ENCODE measurements at places on chromosomes 4 and X. TPM values are rescaled to one million over a fixed set of nuclear protein-coding genes. Genes with fewer than 3 reads are reported as not detected.

DNA sequence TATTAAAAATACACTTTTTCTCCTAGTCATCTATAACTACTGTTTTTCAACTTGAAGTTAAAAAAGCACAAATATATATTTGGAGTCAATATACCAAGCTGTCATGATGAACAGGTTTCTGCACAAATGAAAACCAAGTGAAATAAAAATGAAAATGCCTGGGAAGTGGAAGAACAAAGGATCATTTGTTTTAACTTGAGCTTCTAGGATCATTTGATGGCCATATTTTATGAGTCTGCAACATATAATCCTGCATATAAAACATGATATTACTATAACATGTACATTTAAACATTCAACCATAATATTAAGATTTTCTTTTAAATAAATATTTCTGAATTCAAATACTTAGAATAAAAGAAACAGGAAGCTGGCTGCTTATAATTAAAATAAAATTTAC is 8.5 kb upstream of the ARHGEF38 start:
- H3K27ac ChIP-seq, result no peak overlapping the region
- H3K4me3 ChIP-seq, result no peak overlapping the region
- H3K4me1 ChIP-seq, result peaks cover 11% of the 10 kb centered on the region
- no peak for DNase-seq

DNA sequence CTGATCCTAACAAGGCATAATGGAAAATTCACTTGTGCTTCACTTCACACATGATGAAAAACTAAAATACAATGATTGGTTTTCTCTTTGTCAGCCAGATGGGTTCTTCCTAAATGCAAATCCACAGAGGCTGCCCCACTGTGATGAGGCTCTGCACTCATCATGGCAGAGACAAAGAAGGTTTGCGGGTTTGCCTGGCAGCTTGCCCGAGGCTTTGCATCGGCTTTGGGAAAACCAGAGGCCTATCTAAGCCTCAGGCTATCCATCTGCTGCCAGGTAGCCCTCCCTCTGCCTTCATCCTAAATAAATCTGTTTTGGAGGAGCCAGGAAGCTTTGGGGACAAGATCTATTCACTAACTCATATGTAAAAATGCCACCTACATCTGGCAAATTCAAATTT is 244.2 kb downstream of the PACRGL start:
- H3K4me1 ChIP-seq, result no peaks in the 10 kb centered on the region
- no peaks in the 10 kb centered on the region for H3K36me3 ChIP-seq
- no peak overlapping the region for H3K4me3 ChIP-seq
- no peaks in the 10 kb centered on the region for H3K27me3 ChIP-seq

GRCh38 chrX:103626855-103627254 is 1.9 kb upstream of the TCEAL1 start:
- no peak overlapping the region for H3K27ac ChIP-seq
- DNase-seq, result no peak
- H3K27me3 ChIP-seq, result no peaks in the 10 kb centered on the region
- H3K4me3 ChIP-seq, result no peak overlapping the region
- peaks cover 15% of the 10 kb centered on the region for H3K4me1 ChIP-seq
- H3K36me3 ChIP-seq, result no peaks in the 10 kb centered on the region

GRCh38 chrX:40148385-40149285 is 50.9 kb upstream of the BCOR start:
- no peak overlapping the region for H3K4me3 ChIP-seq
- no peaks in the 10 kb centered on the region for H3K36me3 ChIP-seq
- peaks cover 17% of the 10 kb centered on the region for H3K4me1 ChIP-seq
- no peak for DNase-seq
- H3K27me3 ChIP-seq, result no peaks in the 10 kb centered on the region

GRCh38 chrX:15269618-15270521 is at the start of gene ASB9:
ASB9 (minus strand) TSS chrX:15270083; CDS start chrX:15269874, 209 bp downstream.
- no peak within 1 kb of the TSS for H3K4me3 ChIP-seq
- peak within 1 kb of the TSS; percentile 54 for H3K27ac ChIP-seq
- H3K36me3 ChIP-seq, result no peaks in the 10 kb centered on the region
- no peak for DNase-seq

DNA sequence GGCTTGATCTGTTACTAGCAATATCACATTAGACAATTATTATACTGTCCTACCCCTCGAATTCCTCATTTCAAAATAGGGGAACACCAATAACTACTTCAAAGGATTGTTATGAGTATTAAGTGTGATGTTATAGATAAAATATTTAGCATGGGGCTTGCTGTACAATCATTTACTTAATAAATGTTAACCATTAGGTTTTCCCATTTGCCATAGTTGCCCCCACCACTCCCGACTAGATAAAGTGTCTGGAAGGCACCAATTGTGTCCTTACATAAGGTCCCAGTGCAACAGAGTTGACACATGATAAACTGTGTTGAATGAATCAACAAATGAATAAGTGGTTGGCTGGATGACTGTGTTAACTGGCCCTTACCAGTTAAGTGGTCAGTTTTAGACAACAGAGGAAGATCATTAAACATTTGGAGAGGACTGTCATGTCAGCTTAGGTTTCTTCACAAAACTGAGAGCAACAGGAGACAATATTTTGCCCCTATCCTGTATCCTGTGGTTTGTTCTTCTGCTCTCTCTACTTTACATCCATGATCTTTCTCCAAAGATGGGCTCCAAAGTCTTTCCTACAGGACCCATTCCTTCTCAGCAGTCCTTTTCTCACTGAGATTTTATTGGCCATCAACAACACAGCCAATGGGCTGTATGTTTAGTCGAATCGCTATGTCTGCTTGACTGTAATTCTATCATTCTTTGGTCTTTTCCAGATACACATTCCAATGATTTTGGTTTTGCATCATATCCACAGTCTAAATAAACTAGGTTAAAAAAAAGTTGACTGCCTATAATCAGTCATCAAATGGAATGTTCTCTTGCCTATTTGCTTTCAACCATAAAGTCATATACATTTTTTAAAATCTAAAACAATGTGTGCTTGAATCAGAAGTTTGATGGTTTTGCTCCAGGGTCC is 74.4 kb downstream of the RNF150 start:
- no peaks in the 10 kb centered on the region for H3K4me1 ChIP-seq
- no peak for DNase-seq
- H3K36me3 ChIP-seq, result no peaks in the 10 kb centered on the region
- no peak overlapping the region for H3K4me3 ChIP-seq
- peaks cover 6% of the 10 kb centered on the region for H3K27me3 ChIP-seq
- no peak overlapping the region for H3K27ac ChIP-seq

The AMOT gene
- 0.79 TPM for total RNA-seq

- no peak overlapping the region for H3K27ac ChIP-seq
- no peaks in the 10 kb centered on the region for H3K4me1 ChIP-seq
Measured at GRCh38 chr4:38696697-38697096, 32.7 kb downstream of the KLF3 start.

The EFHC2 gene
- 2.3 TPM for total RNA-seq

- no peak overlapping the region for H3K27ac ChIP-seq
- H3K36me3 ChIP-seq, result no peaks in the 10 kb centered on the region
Measured at GRCh38 chrX:141341341-141341740, 99.0 kb upstream of the SPANXC start.

GRCh38 chrX:103730147-103730795 is 19.6 kb downstream of the TMEM31 start:
- peaks cover 4% of the 10 kb centered on the region for H3K4me1 ChIP-seq
- H3K4me3 ChIP-seq, result no peak overlapping the region
- peaks cover 9% of the 10 kb centered on the region for H3K27me3 ChIP-seq
- no peak overlapping the region for H3K27ac ChIP-seq
- DNase-seq, result no peak

GRCh38 chr4:109733728-109734127 is 3.9 kb upstream of the PLA2G12A start:
- peaks cover 12% of the 10 kb centered on the region for H3K4me1 ChIP-seq
- H3K36me3 ChIP-seq, result no peaks in the 10 kb centered on the region
- peaks cover 4% of the 10 kb centered on the region for H3K27me3 ChIP-seq
- H3K27ac ChIP-seq, result no peak overlapping the region
- DNase-seq, result no peak

DNA sequence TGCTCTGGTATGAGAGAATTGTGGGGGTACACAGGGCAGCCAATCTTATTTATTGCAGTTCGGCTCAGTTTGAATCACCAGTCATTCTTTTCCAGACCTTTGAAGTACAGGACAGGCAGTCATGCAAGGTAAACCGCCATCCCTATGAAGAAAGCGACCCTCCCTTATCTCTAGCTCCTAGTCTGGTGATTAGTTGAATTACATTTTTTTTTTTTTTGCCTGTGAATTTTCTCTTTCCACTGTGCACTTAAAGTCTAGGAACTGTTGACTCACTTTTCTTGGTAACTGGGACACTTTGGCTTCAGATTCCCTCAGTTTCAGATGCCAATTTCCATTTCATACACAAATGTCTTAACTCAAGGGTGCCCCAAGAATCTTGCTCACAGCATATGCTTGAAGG is 82.4 kb upstream of the FAM9C start:
- peaks cover 11% of the 10 kb centered on the region for H3K36me3 ChIP-seq
- peaks cover 77% of the 10 kb centered on the region for H3K4me1 ChIP-seq
- DNase-seq, result no peak
- no peak overlapping the region for H3K4me3 ChIP-seq
- no peaks in the 10 kb centered on the region for H3K27me3 ChIP-seq

DNA sequence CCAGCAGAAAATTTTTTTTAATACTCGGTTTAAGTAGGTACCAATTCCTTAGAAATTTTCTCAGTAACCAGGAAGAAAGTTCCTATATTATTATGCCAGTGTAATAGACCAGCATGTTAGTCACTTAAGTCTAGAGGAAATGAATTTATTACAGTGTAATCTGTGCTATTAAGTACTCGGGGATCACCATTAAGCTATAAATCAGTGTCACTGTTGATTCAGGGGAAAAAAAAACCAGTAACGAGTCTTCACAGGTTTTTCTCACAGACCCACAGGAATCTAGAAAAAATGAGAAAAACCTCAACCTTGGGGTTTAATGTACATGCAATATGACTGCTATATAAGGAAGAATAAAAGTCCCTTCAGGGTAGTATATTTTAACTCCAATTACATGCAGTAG is 138.3 kb upstream of the IL1RAPL2 start:
- no peak for DNase-seq
- H3K4me3 ChIP-seq, result no peak overlapping the region
- H3K27ac ChIP-seq, result no peak overlapping the region
- H3K4me1 ChIP-seq, result no peaks in the 10 kb centered on the region

- no peak overlapping the region for H3K27ac ChIP-seq
- no peak overlapping the region for H3K4me3 ChIP-seq
- H3K4me1 ChIP-seq, result peaks cover 17% of the 10 kb centered on the region
- no peak for DNase-seq
Measured at GRCh38 chr4:140044337-140044902, 109.6 kb downstream of the MAML3 start.

DNA sequence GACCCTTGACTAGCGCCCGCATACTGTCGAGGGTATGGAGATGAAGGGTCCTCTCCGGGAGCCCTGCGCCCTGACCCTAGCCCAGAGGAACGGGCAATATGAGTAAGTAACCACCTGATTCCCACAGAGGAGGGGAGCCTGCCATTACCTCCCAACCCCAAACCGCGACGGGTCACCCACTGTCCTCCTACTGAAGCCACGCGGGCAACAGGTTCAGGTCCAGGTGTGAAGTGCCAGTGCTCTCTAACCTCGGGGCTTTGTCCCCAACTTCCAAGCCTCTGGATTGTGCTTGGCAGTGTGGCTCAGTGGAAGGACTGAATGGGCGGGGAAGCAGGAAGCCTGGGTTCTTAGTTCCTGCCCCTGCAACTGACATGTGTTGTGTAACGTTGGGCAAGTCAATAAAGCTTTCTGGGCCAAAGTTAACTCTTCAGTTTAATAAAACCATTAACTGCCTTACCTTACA is 694 bp downstream of the OCRL start:
- peaks cover 6% of the 10 kb centered on the region for H3K4me1 ChIP-seq
- no peak for DNase-seq
- H3K4me3 ChIP-seq, result peak overlapping the region; percentile 60
- H3K36me3 ChIP-seq, result no peaks in the 10 kb centered on the region
- peaks cover 3% of the 10 kb centered on the region for H3K27me3 ChIP-seq

GRCh38 chr4:94714365-94715160 is 43.2 kb upstream of the BMPR1B start:
- H3K27ac ChIP-seq, result no peak overlapping the region
- no peaks in the 10 kb centered on the region for H3K4me1 ChIP-seq
- no peak overlapping the region for H3K4me3 ChIP-seq
- H3K36me3 ChIP-seq, result no peaks in the 10 kb centered on the region
- peaks cover 2% of the 10 kb centered on the region for H3K27me3 ChIP-seq

The FAAH2 gene
- total RNA-seq, result 1.9 TPM

GRCh38 chr4:148067301-148067916 is 335.5 kb downstream of the ARHGAP10 start:
- DNase-seq, result no peak
- H3K4me3 ChIP-seq, result no peak overlapping the region
- peaks cover 8% of the 10 kb centered on the region for H3K36me3 ChIP-seq
- peak overlapping the region; percentile 2 for H3K27ac ChIP-seq

The SYAP1 gene
- total RNA-seq, result 15.7 TPM

- peaks cover 7% of the 10 kb centered on the region for H3K4me1 ChIP-seq
- no peak for DNase-seq
- H3K36me3 ChIP-seq, result no peaks in the 10 kb centered on the region
- peaks cover 22% of the 10 kb centered on the region for H3K27me3 ChIP-seq
Measured at GRCh38 chr4:100208964-100209363, 18.7 kb upstream of the DDIT4L start.

DNA sequence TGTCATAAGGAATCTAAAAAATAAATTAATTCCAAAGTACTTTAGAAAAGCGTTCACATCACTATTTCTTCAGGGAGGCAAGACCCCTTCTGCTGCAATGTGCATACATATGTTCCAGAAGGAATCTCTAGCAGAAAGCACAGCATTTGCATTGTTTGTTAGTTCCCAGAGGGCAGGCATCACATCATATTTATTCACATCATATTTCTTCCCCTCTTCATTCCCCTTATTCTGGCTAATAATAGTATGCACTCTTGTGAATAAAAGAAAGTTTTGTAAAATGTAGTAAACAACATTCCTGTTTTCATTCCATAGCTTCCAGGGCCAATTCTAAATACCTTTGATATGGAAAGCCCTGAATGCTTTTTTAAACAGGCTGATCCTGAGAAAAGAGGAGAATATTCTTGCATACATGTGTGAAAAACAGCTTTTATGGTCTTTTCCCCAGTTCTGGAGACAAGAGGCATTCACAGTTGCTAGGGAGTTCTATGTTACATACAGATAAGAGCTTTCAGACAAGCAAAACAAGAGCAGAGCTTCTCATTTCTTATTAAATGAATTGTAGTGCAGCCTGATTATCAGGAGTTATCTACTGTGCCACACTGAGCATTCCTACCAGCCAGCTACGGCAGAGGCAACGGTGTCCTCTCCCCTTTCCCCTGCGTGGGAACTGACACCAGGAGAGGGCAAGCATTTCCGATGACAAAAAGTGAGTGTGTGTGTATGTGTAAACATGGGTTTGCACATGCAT is 15.2 kb downstream of the GATB start:
- H3K4me1 ChIP-seq, result no peaks in the 10 kb centered on the region
- H3K27ac ChIP-seq, result no peak overlapping the region
- peaks cover 2% of the 10 kb centered on the region for H3K36me3 ChIP-seq
- no peak for DNase-seq
- H3K27me3 ChIP-seq, result no peaks in the 10 kb centered on the region

All from activated CD4-positive, alpha-beta T cell treated with anti-CD3 and anti-CD28 coated beads, Interleukin-2, amount 10 ng/mL, durations not matched to agents 7 days and 5 days (primary cell).